Stimulated activated naive CD4-positive, alpha-beta T cell (primary cell): ENCODE measurements at places on chromosomes 2 and 18.

DNA sequence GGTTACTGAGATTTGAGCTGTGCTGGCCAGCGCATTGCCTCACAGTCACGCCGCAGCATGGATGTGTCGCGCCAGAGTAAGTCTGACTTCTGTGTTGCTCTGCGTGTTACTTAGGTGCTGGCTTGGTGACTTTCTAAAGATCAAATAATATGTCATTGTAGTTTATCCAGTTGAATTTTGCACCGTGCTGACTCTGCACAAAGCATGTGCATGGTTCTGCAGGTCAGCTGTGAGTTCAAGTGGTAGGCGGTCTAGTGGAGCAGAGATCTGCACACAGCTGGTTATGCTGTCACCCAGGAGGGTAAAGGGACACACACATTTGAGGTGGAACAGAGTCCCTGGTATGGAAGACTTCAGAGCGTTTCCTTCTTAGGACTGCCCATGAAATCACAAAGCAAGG, 105.1 kb downstream of the CEP192 start:
- DNase-seq: no peak

GRCh38 chr2:33209976-33210375, 263.2 kb downstream of the LTBP1 start:
- no peak for DNase-seq

GRCh38 chr18:10487154-10487553, 32.7 kb downstream of the APCDD1 start:
- no peak for DNase-seq

DNA sequence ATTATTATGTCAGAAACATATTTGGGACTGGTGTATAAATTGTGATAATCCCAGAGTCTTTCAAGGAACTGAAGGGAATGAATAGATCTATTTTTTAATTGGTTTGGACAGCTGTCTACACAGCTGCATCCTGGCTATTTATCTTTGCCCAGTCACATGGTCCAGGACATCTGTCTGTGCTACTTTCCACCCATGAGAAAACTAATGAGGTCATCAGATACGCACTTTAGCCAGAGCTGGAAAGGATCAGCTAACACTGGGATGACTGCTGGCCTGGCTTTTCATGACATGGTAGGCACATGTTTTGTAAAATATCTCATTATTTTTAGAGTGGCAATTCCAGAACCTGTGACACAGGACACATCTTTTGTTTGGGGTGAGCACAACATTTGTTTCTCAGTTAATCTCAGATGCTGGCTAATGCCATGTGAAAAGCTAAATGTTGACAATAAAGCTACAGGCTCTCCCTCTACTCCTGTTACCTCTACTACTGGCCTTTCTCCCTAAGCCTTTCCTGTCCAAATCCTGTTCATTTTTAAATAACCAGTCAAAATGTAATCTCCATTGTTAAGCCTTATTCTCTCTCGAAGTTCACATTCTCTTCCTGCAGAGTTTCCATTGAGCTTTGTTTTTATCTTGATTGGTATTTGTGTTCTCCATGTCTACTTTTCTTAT, 500.7 kb downstream of the RIT2 start:
- no peak for DNase-seq

DNA sequence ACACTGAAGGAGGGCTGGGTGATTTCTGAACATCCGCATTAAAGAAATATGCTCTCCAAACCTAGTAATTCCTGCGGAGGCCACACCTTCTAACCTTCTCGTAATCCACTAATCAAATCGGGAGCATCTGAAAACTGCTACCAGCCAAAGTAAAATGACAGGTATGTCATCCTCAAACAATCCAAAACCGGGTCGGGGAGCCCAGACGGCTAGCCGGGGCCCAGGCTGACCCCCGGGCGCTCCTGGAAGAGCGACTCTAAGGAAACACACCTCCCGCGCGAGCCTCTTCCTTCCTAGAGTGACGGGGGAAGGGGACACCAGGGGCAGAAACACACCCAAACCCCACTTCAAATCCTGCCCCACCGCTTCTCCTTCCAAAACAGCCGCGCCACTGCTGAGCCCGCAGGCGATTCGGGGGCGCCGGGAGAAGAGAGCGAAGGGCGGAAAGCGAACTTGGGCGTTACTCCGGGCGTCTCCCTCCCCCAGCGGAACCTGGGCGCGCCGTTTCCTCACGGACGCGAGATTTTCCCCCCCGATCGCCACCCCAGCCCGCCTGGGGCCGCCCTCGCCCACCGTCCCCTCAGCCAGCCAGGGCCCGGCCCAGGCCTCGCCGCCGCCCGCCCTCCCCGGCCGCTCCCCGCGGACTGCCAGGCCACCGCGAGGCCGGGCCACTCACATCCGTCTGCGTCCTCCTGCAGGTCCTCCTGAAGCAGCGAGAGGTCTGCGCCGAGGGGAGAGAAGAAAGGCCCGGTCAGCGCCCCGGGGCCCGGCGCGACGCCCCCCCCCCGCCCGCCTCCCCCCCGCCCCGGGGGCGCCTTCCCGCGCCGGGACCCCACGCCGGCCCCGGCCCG, 584 bp downstream of the PPP4R1 start:
- peak; percentile 33 for DNase-seq

- no peak for DNase-seq
Observed at GRCh38 chr18:43760010-43760409, 482.7 kb upstream of the SYT4 start.

GRCh38 chr2:65880436-65880835, 448.0 kb upstream of the SPRED2 start:
- no peak for DNase-seq

GRCh38 chr2:118046634-118047210, 32.9 kb upstream of the CCDC93 start:
- no peak for DNase-seq

DNA sequence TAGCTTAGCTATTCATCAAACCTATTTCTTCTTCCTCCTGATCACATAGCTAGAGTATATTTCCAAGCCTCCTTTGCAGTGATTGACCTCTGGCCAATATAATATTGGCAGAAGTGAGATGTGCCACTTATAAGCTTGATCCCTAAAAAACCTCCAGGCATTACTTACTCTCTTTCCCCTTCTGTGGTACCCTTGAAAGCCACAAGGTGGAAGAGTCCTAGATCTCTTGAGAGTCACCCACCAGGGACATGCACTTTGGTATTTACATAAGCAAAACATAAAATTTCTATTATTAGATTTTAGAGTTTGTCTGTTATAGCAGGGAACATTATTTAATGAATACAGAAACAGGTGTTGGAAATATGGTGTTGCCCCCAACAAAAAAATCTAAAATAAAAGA, 112.0 kb downstream of the EXOC6B start:
- DNase-seq: no peak

GRCh38 chr2:134190807-134191203, 63.1 kb upstream of the MGAT5 start:
- DNase-seq: no peak

- DNase-seq: no peak
Observed at GRCh38 chr2:222912117-222912516, 51.3 kb downstream of the ACSL3 start.

DNA sequence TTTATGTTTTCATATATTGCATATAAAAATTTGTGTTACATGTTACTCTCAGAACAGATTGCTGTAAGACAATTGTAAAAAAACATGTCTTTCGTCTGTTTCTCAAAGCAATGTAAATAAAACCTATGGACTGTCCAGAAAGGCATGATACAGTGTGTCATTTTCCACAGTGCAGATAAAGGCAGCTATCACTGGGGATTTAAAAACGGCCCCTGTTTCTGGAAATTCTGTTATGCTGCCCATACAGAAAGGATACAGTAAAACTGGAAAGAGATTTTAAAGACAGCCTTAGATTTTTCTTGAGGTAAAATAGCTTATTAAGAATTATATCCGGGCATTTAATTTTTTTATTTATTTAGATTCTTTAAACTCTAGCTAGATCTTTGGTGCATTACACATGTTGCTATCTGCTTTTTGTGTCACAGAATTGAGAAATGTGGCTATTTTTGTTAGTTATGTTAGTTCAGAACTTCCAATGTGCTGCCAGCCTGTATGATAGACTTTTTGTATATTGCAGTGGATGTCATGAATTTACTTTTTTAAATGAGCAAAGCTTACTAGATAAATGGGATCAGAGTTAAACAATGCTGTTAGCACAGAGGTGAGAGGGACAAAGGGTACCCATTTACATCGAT, 859 bp upstream of the INO80D start:
- DNase-seq: no peak

DNA sequence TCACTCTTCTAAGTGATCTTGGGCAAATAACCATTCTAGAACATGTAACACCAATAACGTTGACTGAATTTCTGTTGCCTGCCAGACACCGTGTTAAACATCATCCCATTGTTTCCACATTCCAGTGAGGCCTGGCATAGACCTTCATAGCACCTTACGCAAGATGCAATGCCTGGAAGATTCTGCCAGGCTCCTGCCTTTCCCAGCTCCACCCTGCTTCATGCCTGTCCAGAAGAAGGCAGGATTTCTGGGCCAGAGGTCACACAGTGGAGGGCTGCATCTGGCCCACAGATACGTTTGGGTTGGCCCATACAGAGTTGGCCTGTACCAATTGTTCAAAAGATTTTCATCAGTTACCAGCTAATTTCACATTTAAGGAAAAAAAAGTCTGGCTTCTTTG, 46.3 kb downstream of the EN1 start:
- no peak for DNase-seq

DNA sequence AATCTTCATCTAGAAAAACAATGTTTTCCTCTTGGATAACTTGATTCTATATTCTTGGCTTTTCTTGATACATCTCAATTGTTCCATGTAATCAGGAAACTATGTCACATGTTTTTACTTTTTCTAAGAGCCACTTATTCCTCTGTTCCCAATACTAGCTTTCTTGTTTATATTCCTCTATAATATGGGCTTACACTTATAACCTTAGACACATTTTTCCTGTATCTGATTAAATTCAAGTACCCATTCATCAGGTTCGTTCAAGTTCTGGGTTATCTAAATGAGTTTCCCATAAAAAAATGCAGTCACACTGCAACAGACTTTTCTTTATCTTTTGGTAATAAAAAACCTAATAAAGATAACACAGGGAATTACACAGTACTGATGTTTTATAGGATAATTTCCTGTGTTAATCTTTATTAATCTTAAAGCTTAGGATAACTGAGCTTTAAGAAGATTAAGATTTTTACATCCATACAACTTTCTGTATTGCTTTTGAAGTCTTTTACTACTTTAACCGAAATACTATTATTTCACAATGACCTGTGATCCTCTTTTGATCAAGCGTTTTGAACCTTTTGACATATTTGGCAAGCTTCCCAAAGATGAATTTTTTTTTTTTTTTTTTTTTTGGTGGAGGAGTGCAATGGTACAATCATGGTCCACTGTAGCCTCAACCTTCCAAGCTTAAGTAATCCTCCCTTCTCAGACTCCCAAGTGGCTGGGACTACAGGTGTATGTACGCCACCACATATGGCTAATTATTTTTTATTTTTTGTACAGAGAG, 44.3 kb upstream of the C2orf66 start:
- DNase-seq: no peak

- DNase-seq: no peak
Observed at GRCh38 chr2:218839430-218839829, 7.8 kb upstream of the PRKAG3 start.

DNA sequence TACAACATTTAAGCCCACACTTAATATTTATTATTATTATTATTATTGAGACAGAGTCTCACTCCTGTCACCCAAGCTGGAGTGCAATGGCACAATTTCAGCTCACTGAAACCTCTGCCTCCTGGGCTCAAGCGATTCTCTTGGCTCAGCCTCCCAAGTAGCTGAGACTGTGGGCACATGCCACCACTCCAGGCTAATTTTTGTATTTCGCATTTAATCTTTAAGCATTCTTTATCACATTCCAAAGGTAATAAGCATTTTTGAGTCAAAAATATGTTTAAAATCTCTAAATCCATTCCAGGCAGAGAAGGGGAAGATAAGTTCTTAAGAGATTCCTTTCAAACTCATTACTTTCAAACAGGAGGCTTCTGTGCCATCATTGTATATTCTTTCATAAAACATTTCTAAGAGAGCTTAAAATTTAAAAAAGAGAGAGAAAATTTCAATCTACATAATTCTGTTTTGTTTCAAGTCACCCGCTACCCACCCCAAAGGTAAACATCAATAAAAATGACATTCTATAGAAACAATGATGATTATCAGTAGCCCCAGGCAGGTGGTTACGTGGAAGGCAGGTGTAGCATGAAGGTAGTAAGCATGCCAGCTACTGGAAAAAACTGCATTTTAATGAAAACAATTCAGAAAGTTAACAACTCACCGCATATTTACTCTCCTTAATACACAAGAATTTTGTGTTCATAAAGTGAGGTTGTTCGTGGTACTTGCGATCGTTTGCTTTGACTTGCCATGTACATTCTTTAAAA, 84.4 kb upstream of the NARS1 start:
- no peak for DNase-seq

- DNase-seq: no peak
Observed at GRCh38 chr2:86064006-86064405, 41.7 kb downstream of the POLR1A start.

DNA sequence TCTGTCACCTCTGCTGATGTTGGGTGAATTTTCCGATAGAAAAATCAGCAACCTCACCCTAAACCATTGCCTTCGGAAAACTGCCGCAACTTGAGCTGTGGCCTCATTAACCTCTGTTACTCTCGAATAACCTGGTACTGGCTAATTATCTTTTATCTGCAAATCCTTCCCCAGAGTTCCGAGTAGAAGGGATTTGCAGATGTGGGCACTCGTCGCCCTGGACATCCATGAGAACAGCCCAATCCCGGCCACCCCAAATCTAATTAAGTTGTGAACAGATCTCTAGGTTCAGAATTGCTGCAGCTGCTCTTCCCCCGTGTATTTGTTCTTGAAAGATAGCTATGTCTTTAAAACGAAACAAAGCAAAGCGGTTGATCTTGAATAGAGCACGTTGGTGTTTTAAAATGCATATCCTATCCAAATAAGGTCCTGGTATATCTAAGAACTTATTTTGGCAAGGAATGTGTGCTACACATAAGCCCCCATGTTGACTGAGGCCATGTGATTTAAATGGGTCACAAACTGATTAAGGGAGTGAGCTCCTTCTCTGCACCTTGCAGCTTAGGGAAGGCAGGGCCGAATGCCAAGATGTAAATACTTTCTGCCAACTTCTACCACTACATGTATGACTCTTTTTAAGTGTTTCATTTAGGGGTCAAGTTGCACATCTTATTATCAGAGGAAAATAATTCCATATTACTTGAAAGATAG, 88.2 kb downstream of the MTCL1 start:
- DNase-seq: no peak

DNA sequence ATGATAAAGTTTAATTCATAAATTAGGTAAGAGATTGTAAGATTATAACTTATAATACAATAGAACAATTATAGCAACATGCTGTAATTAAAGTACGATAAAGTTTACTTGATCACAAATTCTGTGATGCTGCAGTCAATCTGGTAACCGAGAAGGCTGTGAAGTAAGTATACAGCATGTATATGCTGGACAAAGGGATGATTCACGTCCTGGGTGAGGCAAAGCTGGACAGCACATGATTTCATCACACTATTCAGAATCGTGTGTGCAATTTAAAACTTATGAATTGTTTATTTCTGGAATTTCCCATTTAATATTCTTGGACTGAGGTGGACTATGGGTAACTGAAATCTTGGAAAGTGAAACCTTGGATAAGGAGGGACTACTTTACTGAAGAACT, 522.2 kb upstream of the CNTNAP5 start:
- no peak for DNase-seq

GRCh38 chr2:191818725-191819350, 28.1 kb downstream of the CAVIN2 start:
- no peak for DNase-seq
